Glutamatergic neuron (in vitro differentiated cells): ENCODE measurements at places on chromosomes 7 and 10.

DNA sequence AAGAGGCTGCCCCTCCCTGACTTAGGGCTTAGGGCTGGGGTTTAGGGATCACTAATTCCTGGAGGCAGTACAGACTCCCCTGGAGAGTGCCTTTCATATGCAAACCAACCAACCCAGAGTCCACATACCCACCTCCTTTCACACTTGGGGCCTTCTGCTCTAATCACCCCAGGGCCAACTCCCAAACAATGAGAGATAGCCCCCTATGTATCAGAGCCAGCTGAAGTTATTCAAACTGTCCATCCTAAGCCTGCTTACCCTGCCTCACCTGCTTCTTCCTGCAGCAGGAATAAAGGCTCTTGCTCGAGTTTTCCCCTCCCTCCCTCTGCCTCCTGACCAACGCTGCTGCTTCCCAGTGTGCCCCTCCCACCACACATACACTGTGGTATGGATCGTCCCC, 51.8 kb upstream of the SLC35G1 start:
- no peak for DNase-seq

- no peak for DNase-seq
Measured at GRCh38 chr7:120028636-120029035, 244.3 kb upstream of the KCND2 start.

DNA sequence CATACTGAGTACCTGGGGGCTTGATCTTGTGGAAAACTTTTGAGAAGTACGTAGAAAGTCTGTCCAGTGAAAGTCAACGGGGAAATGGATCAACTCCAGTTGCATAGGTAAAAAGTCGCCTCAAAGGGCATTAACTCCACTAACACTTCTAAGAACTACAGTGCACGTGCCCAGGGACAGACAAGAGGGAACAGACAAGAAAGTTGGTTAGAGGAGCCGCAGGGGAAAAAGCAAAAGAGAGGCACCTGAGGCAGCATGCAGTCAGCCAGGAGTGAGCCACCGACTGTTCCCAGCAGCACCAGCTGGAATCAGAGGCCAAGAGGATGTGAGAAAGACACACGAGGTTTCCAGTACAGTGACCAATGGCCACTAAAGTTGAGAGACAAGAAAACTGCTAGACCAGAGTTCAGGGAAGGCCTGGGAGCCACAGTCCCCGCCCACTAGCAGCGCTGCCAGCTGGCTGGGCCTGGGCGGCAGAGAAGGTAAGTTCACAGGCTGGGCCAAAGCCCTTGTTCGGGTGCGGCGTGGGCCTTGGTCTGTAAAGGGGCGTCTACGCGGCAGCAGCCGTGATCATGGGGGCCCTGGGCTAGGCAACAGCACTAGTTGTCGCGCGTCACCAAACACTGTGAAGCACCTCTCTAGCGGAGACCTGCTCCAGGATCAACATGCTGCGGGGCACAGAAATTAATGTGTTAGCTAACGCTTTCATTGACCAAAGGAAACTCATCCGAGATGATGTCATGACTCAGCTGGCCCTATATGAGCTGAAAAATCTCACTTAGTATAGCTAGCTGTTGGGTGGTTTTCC, 14.0 kb downstream of the ITGB1 start:
- DNase-seq = peak; percentile 27

- DNase-seq = no peak
Measured at GRCh38 chr7:51262796-51263531, 53.6 kb downstream of the COBL start.

DNA sequence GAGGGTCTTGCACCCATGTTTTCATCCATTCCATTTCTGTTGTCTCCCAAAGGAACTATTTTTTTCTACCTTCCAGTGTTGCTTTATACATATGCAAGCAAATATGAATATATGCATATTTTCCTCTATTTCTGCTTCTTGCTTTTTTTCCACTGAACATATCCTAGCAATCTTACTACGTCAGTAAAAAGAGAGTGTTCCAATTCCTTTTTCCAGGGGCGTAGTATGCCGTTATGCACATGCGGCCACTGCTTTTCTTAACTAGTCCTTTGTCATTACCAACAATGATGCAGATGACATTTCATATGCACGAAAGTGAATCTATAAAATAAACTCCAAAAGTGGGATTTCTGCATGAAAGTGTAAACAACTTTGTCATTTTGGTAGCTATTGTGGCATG, 40.2 kb upstream of the FRMD4A start:
- no peak for DNase-seq

DNA sequence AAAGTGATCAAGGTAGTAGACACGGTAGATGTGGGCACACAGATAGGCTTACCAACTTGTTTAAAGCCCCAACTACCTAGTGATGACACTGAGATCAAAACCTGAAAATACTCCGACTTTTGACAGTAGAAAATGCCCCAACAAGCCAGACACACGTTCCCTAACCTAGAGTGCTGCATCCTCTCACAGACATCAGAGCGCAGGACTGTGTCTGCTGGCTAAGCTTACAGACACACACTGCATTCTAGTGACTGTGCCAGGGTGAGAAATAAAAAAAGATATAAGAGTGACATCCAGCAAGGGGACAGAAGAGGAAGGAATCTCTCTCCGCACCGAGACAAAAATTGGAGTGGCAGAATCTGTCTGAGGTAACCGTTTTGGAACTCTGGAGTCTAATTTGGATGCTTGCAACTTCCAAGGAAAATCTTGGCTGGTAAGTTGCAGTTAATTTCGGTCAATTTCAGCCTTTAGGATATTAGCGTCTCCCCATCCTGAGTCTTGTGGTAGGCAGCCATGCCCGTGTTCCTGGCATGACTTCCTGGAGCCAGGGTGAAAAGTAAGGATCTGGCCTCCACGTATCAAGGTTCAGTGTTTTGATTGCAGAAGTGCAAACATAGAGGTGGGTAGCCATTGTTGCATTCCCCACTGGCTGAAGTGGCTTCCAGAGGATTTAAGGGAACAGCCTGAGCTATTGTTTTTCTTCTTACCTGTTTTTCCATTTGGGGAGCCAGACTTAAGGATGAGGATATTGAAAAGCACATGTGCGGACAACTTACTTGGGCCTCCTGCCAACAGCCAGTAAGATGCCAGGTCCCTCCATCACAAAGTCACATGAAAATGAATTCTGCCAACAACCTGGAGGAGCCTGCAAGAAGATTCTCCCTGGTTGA, 124.1 kb downstream of the SMURF1 start:
- DNase-seq = no peak
